ENCODE measurements at places on chromosomes 1 and 21.

- DNase-seq: no peak
Observed at GRCh38 chr1:238652346-238652968, 733.9 kb upstream of the CHRM3 start.

DNA sequence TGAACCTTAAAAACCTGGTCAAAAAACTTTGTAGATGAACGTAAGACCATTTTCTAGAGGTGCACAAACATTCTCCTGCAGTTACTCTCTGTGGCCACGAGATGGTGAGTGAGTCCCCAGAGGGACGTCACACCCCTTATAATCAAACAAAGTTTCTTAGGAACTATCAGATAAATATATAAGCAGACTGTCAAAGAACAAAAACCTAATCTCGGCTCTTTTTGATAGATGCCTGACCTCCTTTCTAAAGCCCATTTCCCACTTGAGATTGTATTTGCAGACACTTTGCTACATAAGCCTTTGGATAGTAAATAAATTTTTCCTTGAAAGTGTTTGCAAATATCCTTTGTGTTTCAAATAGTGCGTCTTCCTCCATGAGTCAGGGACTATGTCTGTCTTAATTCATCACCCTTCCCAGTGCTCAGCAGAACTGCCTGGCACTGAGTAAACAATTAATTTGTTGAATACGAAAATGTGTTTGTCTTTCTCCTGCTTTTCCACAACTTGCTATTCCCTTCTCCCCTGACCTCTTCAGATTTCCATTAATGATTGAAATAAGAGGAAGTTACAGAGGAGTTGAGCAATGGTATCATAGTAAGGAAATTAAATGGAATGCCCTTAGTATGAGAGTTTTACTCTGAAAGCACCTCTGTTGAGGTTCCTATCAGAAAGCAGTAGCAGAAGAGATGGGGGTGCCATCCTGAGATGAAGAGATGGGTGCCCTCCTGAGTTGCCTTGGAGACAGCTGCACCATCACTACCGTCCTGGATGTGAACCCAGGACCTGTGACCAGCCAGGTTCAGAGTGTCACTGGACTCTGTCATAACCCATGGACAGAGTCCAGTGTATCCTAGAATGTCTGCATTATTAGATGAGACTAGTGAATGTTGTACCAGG lies 57.8 kb upstream of the RAVER2 start:
- no peak for DNase-seq

GRCh38 chr1:228190778-228191177 lies 17.1 kb upstream of the OBSCN start:
- no peak for DNase-seq

- no peak for DNase-seq
Observed at GRCh38 chr1:28895896-28896608, 18.3 kb upstream of the EPB41 start.

DNA sequence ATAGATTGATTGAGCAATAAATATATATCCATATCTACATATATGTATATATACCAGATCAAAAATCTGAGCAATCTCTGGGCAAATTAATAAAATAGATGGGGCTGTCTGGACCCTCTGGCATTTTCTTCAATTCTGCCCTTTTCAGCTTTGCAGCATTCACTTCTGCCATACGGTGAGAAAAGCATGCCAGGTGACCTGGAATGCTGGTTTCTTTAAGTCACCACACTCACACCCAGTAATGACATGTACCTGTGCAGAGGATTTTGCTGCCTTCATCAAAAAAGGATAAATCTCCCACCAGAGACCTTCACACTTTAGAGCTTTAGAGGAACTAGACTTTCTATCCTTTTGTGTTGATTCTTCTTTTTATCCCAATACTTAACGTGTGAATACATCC lies 223.2 kb upstream of the NFIA start:
- DNase-seq: no peak

DNA sequence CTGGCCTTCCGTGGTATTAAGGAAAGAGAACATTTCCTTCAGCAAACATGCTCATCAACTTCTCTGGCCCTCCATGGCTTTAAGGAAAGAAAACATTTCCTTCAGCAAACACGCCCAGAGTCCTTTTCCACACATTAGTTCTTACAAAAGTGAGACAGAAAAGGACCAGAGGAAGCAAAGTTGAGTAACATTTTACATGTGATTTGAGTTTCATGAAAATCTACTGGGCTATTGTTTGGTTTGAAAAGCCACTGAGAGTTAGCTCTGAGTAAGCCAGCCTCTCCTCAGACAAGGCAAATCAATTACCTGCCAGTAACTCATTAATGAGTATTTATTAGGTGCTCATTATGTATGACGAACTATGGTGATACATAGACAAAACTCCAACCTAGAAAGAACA lies 78.0 kb downstream of the NID1 start:
- no peak for DNase-seq

DNA sequence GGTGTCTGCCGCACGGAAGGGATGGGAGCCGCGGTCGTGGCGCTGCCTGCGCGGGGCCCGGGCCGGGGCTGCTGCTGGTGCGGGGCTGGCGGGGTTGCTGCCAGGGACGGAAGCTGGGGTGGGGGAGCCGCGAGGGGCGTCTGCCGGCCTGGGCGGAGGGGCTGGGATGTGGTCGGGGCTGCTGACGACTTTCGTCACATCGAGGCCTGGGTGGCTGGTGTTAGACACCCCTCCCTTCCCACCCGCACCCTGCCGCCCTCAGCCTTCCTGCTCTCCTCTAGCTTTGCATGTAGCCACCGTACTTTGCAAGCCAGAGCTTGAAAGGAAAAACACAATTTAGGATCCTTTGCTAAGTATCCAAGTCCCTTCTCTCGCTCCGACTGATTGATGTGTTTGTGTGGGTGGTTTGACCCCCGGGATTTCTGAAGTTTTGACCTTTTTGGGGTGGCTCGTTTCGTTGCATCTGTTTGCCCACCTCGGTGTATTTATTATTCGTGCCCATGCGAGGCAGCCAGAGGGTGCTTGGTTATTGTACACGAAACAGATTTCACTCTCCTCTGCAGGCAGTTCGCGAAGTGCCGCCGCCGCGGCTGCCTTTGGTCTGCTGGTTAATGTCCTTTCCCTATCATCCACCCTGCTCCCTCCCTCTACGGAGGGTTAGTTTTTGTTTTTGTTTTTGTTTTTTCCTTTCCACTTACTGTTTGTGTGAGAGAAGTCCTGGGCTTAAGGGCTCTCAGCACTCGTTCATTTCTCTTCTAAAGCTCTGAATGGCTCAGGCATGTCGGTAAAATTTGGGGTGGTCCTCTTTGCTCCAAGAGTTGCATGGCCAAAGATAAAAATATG lies 868 bp downstream of the C1orf21 start:
- DNase-seq: peak; percentile 38
